ENCODE measurements at places on chromosomes 11 and 22.

- DNase-seq: no peak
Observed at GRCh38 chr22:21766691-21767462, 31.3 kb upstream of the YPEL1 start.

DNA sequence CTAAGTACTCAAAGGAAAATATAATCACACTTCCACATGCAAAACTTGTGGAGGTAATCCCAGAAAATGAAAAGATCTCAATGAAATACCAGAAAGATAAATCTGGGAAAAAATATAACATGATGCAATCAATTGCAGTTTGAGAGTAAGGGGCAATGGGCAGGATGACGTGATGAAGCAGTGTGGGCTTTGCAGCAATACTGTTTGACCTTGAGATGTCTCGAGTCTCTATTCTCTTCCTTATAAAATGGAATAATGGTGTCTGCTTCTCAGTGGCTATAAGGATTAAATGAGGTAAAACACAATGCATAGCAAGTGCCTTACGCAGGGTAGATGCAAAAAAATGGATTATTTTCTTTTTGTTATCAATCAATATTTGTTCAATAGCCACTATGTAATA is 447.5 kb downstream of the BUD13 start:
- no peak for DNase-seq

GRCh38 chr11:128476729-128477128 is 110.6 kb downstream of the ETS1 start:
- DNase-seq: no peak

DNA sequence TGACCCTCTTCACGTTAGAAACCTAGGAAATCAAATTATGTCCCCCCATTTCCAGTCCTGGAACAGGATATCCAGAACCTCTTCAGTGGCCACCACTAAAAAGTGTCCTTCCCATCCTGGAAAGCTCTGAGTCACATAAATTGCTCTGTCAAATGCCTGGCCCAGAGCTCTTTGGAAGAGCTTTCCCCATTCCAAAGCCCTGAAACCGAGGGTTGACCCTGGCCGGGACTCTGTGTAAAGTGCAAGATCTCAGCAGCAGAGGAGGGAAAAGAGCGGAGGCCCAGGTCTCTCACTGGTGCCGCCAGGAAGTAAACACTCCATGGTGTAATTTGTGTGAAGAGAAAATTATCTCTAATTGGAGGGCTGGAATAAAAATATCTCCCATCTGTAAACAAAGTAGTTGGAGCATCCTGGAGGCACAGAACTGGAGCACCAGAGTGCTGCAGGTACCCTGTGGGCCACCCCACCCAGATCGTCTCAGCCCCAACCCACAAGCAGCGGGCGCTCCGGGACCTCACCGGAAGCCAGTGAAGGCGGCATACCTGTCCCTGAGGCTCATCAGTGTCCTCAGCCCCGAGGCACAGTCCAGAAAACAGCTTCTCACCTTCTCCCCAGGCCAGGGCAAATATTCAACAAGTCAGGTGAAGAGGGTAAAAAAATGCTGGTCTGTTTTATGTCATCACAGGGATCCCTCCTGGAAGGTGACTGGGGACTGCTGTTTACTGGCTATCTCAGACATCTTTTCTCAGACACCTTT is 4.7 kb upstream of the JAM3 start:
- DNase-seq: no peak

GRCh38 chr11:8080674-8081590 is at the start of gene TUB:
Gene TUB (plus strand): TSS chr11:8081211. CDS start chr11:8081511, 300 bp downstream.
- no peak for DNase-seq

DNA sequence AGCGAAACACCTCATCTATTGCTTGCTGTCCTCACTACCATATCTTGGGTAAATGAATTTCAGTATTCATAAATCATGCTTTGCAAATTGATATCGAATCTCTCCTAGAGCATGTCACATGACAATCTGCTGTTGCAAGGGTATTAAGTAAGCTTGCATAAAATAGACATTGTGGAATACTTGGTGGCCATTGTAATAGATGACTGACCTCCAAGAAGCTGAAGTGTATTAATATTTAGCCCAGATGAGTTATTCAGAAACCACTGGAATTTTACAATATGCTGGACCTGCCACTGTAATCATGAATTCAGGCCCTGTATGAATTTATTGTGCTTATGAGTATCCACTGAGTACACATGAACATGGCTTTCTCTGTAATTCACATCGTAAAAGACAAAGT is 289.7 kb upstream of the ARHGAP42 start:
- DNase-seq: no peak

GRCh38 chr11:6855971-6856541 is 6.8 kb upstream of the OR10A2 start:
- no peak for DNase-seq

- DNase-seq: no peak
Observed at GRCh38 chr11:112847568-112847967, 113.7 kb upstream of the NCAM1 start.

- no peak for DNase-seq
Observed at GRCh38 chr11:78995171-78995570, 420.5 kb upstream of the NARS2 start.

GRCh38 chr22:42654436-42655073 is 5.4 kb upstream of the CYB5R3 start:
- no peak for DNase-seq

GRCh38 chr11:76243957-76244285 is 37.6 kb upstream of the WNT11 start:
- no peak for DNase-seq

- DNase-seq: peak; percentile 62
Observed at GRCh38 chr22:25546751-25547150, 17.7 kb upstream of the GRK3 start.

DNA sequence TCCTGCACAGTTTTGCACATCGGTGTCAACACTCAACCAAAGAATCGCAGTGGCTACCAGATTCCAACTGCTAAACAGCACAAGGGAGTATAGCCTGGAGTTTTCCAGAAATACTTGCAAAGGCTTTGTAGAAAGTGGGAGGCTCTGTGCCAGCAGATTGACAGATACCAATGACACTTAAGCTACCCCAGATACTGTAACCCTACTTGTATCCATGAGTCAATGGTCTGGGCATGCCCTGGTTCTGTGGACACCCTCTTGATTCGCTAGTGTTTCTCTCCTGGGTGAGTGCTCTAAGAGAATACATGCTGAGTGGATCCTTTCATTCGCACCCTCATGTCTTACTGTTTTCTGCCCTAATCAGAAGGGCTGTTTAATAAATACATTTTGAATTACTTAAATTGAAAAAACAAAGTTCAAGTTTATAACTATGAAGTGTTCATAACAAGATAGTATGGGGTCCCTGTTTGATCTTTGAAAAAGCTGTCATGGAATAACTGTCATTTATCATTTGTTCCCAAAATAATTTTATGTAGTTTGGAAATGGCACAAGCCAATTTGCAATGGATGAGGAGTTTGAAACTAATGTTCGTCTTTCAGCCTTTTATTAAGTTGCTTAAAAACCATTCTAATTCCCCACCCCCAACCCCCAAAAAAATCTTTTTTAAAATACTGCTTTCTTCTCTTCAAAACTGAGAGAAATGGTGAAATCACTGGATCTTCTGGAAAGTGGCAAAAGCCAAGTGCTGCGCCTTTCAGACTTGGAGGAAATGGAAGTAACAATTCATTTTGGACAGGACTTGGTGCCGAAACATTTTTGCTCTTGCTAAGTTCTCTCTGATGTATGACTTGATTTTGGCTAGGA is 600.5 kb upstream of the TENM4 start:
- no peak for DNase-seq

Measured in AML-193 (cell line).